Bone marrow (tissue), 2 donors: ENCODE measurements at places on chromosomes 11 and 22.
A peak's percentile ranks its signal among the peaks of the same experiment; 100 is the strongest.

DNA sequence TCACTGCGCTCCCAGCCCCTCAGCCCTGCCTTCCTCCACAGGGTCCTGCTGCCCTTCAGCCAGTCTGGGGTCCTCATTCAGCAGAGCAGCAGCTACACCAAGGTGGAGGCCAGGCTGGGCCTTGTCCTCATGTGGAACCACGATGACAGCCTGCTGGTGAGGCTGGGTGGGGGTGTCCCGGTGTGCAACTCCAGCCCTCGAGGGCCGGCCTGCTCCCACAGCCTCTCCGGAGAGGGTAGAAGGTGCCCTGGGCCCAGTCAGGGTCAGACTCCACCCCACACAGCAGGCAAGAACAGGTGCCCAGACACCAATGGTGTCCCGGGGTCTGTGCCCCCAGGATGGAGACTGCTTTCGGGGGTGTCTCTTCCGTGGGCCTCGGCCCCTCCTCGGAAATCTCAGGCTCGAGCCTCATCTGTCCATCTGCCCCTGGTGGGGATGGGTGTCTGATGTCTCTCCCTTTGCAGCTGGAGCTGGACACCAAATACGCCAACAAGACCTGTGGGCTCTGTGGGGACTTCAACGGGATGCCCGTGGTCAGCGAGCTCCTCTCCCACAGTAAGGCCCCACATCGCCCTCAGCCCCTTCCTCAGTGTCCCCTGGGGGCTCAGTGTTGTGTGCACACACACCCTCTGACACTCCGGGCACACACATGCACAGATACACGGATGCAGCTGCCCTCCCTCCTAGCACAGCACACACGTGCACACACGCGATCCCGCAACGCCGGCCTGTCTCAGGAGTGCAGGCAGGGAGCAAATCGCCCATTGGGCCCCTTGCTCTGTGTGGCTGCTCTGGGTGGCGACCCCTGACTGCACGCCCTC, 4.9 kb downstream of the MUC5AC start:
- no peak for DNase-seq

DNA sequence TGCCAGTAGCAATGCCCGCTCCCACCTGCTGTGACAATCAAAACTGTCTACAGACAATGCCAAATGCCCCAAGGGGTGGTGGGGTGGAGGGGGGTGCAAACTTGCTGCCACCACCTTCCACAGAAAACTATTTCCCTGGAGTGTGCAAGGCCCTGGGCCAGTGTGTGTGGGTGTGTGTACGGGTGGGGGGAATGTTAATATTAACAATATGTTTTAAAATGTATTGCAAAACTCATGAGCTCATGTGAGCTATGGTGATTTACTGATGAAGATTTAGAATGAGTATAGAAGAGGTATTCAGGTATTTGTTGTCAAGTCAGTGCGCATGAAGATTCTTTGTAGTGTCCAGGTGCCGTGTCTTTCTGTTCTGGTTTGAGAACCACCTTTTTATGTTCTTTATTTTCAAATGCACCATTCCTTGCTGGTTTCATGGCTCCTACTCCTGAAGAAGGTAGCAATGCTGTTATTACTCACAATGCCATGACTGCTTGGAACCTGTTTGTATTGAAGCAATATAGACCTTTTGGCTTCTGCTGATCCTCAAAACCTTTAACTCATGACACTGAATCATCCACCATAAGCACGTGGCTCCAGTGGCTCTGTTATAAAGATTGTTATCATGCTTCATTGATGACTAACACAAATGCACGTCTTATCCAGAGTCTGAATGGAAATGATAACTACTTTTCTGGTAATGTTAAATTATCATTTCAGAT, 29.9 kb upstream of the AQP11 start:
- no peak for DNase-seq

- no peak for DNase-seq
Measured at GRCh38 chr11:94423507-94423906, 22.3 kb upstream of the GPR83 start.

GRCh38 chr11:6328321-6328720, 8.0 kb upstream of the CAVIN3 start:
- no peak for DNase-seq

DNA sequence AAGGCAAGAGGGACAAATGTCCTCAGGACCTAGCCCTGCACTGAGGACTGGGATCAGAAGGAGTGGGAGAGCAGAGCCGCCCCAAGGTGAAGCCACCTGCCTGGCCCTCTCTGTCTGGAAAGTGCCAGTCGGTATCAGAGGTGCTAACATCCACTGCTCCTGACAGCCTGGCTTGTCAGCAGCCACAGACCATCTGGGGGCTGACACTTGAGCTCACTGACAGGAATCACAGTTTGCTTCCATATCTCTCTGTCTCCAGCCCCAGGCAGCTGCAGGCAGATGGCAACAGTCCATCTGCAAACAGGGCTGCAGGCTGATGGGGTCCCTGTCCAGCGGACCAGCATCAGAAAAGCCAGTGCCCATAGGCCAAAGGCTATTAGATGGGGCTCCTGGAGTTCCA, 5.5 kb downstream of the OPCML start:
- DNase-seq: no peak

GRCh38 chr22:37502342-37503182, 16.4 kb upstream of the MFNG start:
- no peak for DNase-seq

DNA sequence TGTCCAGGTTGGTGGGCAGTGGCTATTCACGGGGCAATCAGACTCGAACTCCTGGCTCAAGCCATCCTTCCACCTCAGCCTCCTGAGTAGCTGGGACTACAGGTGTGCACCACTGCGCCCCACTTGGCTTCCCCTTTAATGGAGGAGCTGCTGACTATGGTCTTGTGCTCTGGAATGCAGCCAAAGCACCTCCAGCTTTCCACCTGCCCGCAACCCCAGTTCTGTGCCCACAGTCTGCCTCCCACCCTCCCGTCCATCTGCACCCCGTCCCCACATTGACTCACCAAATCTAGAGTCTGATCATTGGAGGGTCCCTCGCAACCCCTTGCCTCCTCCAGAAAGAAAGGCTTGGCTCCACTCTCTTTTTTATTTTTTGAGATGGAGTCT, 41.0 kb downstream of the KCNJ4 start:
- DNase-seq: no peak

GRCh38 chr11:120215634-120216033, 4.8 kb downstream of the OAF start:
- DNase-seq: no peak

- no peak for DNase-seq
Measured at GRCh38 chr11:35785287-35786167, 123.0 kb downstream of the TRIM44 start.

DNA sequence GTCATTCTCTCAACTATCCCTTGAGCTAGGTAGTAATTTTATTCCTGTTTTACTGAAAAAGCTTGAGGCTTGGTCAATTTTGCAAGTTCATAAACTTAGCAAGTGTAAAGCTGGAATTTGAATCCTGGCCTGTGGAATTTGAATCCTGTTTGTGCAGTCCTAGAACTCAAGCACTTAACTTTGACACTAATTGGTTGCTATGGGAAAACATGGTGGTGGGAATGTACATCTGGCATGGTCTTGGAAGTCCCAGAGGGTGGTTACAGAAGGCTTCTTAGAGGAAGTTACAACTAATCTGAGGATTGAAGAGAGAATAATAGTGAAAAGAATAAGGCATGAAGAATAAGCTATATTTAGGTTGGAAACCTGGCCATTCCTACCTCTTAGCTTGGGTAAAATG, 66.5 kb upstream of the LIN7C start:
- DNase-seq: no peak

- no peak for DNase-seq
Measured at GRCh38 chr11:113308601-113309000, 5.8 kb upstream of the TTC12 start.

DNA sequence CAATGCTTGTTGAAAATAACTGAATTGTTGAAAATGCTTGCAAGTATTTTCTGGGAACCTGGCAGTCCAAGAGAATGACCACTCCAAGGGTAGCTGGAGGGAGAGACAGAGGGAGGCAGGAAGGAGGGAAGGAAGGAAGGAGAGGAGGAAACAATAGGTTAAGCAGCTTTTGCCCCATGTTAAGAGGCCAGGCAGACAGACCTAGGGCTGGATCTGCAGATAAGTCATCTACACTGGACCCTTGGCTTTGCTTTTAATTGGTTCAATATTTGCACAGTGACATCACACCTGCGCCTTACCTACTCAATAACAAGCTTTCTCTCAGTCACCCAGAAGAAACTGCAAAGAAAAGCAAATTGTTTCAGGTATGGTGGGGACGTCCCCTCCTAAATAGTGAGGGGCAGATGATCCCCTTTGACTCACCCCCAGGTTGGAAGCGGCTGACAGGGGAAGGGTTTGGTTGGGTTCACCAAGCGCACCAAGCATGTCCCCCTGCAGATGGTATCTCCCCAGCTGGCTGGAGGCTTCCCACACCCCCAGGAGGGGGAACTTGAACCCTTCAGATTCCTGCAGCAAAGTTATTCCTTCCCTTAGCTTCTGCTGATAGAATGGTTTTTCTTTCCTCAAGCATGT, 24.3 kb downstream of the MYH9 start:
- DNase-seq: no peak

DNA sequence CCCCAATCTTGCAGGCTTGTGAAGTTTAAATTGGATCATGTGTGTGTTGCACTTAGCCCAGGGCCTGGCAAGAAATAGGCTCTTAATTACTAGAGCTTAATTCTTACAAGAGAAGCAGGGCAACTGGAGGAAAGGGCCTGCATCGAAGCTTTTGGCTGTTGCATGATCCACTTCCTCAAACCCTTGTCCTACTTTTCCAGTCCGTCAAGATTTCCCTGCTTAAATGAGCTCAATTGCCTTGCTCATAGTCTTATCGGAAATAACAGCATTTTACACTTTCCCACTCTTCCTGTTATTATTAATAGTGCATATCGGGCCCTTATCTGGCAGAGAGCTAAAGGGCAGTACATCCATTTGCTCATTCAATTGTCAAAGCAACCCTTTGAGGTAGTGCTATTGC, 18.1 kb downstream of the DTX4 start:
- DNase-seq: no peak

- peak; percentile 46 for DNase-seq
Measured at GRCh38 chr22:42473484-42474193, 41.4 kb upstream of the NFAM1 start.
